Activated naive CD8-positive, alpha-beta T cell treated with anti-CD3 and anti-CD28 coated beads for 36 hours (primary cell): ENCODE measurements at places on chromosomes 2 and 18. TPM values are rescaled to one million over a fixed set of nuclear protein-coding genes. Genes with fewer than 3 reads are reported as not detected.

MYCN gene
- not detected for total RNA-seq

- DNase-seq = no peak
Measured at GRCh38 chr18:42883169-42883568, 232.3 kb downstream of the RIT2 start.

GRCh38 chr18:34740101-34740500, 30.0 kb downstream of the DTNA start:
- no peak for DNase-seq

- DNase-seq = no peak
Measured at GRCh38 chr2:156647377-156648010, 211.3 kb downstream of the GPD2 start.

- no peak for DNase-seq
Measured at GRCh38 chr18:51659781-51660180, 462.3 kb upstream of the MEX3C start.

GRCh38 chr2:237962432-237963084, 4.3 kb upstream of the UBE2F start:
- no peak for DNase-seq

KLHL29 gene
- total RNA-seq = 1.2 TPM

DNA sequence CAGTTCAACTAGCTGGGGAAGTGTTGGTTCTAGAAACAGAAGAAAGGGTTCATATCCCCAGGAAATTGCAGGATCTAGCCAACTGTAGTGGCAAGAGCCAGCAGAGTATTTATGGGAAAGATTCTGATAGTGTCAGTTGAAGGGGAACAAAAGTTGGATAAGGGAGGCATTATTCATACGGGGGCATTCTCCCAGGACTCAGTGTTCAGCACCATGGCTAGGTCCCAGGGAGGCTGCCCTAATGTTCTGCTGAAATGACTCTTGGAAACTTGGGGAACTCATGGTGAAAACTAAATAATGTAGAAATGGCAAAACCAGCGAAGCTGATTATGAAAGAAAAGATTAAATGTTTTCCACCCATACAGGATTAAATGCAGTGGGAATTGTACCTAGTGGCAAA, 543.7 kb downstream of the TRIB2 start:
- no peak for DNase-seq

SNED1 gene
- 1.0 TPM for total RNA-seq

GRCh38 chr2:100857915-100858314, 38.0 kb downstream of the NPAS2 start:
- DNase-seq = no peak

TMEM169 gene
- 0.40 TPM for total RNA-seq

RAB6C gene
- total RNA-seq = not detected

DNA sequence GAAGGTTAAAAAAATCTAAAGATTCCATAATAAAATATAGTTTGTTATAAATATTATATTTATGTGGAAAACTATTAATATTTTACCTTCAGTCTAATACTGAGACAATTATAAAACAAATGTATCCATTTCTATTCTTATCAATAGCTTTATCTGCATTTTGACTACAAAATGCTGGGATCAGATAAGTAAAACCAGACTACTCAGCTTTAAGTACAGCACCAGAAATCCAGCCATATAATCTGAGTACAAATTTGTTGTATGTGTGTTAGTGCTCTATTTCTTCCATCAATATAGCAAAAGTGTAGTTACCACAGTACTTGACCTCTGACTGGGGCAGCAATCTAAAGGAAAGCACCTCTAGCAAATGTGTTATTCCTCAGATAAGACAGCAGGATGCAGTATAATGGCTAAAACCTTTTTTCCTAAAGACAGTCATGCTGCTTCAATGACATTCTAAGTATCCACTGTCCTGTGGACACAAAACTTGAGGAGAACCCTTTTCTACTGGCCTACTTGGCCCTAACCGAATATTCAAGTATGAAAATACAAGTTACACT, 68.1 kb downstream of the OLA1 start:
- DNase-seq = no peak

GRCh38 chr2:1140389-1141003, 189.8 kb downstream of the SNTG2 start:
- DNase-seq = peak; percentile 61

SLC14A1 gene
- 1.4 TPM for total RNA-seq

MAIP1 gene
- 36.5 TPM for total RNA-seq

- no peak for DNase-seq
Measured at GRCh38 chr2:7658486-7658885, 741.3 kb downstream of the RNF144A start.

GRCh38 chr2:3682811-3683210, 20.6 kb upstream of the DCDC2C start:
- no peak for DNase-seq

WNT6 gene
- not detected for total RNA-seq

- no peak for DNase-seq
Measured at GRCh38 chr18:33113416-33113815, 327.1 kb downstream of the CCDC178 start.

- DNase-seq = no peak
Measured at GRCh38 chr2:222042666-222043065, 256.1 kb downstream of the PAX3 start.

DNA sequence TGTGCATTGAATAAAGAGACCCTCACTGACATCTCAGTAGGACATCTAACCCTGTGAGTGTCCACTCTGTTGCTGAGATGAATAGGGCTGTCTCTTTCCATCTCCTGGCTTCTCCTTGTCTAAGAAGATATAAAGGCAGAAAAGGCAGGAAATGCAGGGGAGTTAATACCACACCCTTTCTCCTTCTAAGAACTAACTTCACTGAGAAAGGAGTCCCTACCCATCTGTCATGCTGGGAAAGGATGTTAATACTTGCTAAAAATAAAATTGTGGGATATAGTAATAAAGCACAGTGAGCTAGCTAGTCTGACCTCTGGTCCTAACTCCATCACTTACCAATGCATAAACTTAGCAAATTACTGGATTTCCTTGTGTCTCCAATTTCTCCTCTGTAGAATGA, 213.9 kb upstream of the FIGN start:
- no peak for DNase-seq
